ENCODE measurements at places on chromosomes 13 and 19.

DNA sequence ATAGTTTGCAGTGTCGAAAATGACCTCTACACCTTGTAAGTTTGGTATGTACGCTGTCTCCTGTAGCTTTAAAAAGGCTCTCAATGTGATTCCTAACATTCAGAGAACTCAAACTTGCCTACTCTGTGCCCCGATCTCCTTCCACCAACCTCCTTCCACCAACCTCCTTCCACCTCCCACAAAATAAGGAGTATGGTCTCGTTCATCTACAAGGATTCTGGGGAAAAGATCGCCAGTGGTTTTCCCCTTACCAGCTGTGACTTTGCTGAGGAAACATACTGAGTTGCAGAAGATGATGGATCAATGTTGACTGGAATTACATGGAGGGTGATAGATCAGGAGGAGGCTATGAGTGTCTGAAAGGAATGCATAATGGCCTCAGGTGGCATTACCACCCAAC, 16.0 kb downstream of the MYO16 start:
- DNase-seq, result no peak

DNA sequence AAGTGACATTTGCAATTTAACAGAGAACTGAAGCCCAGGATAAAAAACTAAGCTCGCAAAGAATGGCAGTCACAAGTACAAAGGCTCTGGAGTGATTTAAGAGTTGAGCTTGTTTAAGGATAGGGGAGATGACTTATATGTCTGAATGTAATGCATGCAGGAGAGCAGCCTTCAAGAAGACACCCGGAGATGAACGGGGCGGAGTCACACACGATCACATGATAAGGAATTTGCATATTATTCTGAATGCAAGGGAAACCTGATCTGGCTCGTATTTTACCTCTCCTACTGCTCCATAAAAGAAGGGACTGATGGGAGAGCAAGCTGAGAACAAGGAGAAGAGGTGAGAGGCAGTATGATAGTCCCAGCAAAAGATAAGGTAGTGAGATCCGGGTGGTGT, 12.9 kb downstream of the TBC1D4 start:
- no peak for DNase-seq

- no peak for DNase-seq
Measured at GRCh38 chr13:29418026-29418425, 177.5 kb downstream of the SLC7A1 start.

- no peak for DNase-seq
Measured at GRCh38 chr19:6711078-6711361, 9.4 kb downstream of the C3 start.

DNA sequence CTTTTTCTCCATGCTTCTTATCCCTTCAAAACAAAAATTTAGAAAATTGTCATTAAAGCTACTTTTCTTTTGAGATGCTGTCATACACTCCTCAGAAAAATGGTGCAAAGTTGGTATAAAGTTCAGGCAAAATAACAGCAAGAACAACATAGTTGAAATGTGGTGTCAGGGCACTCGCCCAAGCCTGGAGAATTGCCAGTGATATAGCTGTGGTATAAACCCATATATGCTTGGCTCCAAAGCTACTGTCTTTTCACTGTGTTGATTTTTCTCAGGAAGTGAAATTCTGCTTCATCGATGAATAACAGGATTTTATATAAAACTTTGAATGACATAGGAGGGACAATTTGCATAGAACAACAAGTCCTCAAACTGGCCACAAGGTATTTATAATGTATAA, 2532.9 kb downstream of the PCDH9 start:
- no peak for DNase-seq

GRCh38 chr19:1273263-1274041, 1.9 kb upstream of the FAM174C start:
- DNase-seq, result no peak

DNA sequence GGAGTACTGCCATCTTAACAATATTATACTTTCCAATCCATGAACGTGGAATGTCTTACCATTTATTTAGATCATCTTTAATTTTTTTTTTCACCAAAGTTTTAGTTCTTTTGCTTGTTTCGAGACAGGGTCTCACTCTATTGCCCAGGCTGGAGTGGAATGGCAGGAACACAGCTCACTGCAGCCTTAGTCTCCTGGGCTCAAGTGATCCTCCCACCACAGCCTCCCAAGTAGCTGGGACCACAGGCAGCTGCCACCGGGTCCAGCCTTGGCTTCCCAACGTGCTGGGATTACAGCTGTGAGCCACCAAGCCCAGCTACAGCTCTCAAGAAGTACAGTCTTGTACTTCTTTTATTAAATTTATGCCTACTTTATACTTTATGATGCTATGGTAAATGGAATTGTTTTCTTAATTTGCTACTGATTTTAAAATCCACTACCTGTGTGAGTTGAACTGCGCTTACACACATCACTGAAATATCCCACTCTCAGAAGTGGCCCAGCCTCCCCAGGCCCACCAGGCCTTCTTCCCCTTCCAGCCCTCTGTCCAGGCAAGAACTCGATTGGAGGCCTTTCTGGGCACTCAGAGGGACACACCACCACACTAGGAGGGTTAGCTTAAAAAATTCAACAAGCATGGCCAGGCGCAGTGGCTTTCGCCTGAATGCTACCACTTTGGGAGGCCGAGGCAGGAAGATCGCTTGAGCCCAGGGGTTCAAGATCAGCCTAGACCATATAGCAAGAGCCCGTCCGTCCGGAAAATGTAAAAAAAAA, 1.0 kb upstream of the PGLS start:
- DNase-seq, result no peak

DNA sequence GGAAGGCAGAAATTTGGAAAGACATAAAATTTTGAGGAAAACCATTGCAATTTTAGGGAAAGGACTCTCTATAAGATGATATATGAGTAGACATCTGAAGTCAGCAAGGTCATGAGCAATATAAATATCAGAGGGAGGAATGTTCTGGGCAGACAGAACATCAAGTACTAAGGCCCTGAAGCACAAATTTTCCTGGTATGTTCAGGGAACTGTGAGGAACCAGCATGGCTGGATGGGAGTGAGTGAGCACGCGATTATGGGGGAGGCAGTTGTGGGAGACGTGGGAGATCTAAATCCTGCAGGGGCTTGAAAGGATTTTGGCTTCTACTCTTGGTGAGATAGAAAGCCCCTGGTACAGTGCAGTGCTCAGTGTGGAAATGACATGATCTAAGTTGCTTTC, 112.0 kb downstream of the TBC1D4 start:
- no peak for DNase-seq

- no peak for DNase-seq
Measured at GRCh38 chr13:33575378-33575777, 242.6 kb upstream of the RFC3 start.

DNA sequence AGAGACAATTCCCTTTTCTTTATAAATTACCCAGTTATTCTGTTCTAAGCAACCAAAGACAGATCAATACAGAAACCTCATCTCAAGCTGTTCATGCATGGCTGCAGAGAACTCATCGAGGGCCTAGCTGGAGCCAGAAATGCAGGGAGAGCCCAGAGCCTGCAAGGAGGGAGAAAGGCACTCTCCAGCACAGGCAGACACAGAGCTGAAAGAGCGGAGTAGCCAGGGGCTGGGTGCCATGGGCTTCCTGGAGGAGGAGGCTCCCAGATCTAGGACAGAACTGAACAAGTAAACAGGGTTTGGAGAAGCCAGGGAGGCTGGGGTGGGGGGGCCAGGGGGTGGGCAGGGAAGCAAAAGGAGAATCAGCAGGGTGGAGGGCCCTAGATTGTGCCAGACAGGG, 144.2 kb upstream of the ZNF507 start:
- DNase-seq, result no peak

DNA sequence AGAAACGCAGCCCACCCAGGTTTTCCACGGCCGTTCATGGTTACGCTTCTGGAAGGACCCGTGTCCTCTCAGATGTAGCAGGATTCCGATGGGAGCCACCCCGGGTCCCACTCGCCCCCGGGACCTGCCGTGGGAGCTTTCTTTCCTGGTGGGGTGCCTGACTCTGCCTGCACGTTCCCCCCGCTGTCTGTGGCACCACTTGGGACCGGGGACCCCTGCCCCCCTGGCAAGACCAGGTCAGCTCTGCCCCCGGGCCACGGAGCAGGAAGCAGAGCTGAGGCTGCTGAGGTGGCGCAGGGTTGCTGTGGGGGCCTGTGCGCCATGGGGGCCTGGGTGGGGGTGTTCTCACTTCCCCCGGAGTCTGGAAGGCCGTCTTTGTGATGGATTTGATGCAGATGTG, 12.1 kb downstream of the CSNK1G2 start:
- DNase-seq, result no peak

DNA sequence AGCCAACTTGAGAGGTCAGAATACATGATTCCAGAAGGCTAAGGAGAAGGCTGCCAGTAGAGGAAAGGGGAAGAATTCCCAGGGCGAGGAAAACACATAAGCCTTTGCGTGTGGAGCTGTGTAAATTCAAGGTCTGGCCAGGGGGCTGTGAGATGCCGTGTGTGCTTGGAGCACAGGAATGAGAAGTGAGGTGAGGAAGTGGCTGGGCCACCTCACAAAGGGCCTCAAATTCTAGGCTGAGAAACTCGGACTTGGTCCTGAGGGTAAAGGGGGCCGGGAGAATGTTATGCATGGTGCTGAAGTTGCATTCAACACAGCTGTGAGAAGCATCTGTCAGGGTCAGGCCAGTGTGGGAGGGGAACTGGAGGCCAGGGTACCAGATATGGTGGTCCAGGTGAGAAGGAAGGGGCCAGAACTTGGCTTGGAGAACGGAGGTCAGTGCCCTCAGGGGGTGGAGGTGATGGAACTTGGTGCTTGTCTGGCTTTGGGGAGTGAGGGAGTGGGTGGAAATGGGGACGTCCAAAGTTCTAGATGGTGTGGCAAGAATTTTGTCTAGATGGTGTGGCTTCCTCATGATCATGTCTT, 4.9 kb upstream of the ZNF580 start:
- DNase-seq, result no peak

GRCh38 chr13:113374511-113375175, 10.7 kb upstream of the GRTP1 start:
- DNase-seq, result no peak

DNA sequence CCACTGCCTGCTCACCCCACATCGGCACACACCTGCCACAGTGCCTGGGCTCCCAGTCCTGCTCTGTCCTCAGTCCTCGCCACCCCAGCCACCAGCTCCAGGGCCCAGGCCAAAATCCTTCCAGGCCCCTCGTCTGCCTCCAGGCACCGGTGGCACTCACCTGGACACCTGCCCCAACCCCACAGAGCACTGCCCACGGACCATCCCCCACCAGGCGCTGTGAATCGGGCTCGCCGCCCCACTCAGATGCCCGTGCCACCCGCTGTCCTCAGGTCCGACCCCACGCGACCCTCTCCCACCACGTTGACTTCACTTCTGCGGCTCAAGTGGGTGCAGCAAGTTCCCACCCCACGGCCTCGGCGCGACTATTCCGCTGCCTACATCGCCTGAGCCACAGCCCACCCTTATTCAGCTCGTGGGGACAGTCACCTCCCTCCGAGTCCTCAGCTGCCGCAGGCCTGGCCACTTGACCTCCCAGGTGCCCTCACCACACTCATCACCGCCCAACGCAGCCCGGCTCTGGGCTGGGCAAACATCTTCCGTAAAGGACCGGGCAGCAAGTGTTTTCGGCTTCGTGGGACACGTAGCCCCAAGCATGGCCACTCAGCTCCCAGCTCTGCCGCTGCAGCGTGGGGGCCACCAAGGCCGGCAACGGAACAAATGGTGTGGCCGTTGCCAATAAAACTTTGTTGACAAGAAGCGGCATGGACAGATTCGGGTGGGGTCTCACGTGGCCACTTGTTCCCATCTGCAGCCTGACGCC, 5.7 kb downstream of the PIP5K1C start:
- DNase-seq, result no peak

DNA sequence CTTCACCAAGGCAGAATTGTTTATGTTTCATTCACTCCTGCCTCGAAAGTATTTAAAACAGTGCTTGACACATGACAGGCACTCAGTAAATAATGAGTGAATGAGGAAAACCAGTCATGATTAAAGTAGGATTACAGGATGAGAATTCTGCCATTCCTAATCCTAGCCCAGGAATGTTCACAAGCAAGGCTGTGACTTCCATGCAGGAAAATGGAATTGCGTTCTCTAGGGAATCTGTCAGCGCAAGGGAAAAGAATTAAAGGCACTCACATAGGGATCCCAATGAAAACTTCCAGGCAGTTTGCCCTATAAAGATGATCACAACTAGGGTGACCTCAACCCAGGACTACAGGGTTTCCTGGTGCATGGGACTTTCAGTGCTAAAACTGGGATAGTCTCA, 143.4 kb downstream of the CYSLTR2 start:
- no peak for DNase-seq

DNA sequence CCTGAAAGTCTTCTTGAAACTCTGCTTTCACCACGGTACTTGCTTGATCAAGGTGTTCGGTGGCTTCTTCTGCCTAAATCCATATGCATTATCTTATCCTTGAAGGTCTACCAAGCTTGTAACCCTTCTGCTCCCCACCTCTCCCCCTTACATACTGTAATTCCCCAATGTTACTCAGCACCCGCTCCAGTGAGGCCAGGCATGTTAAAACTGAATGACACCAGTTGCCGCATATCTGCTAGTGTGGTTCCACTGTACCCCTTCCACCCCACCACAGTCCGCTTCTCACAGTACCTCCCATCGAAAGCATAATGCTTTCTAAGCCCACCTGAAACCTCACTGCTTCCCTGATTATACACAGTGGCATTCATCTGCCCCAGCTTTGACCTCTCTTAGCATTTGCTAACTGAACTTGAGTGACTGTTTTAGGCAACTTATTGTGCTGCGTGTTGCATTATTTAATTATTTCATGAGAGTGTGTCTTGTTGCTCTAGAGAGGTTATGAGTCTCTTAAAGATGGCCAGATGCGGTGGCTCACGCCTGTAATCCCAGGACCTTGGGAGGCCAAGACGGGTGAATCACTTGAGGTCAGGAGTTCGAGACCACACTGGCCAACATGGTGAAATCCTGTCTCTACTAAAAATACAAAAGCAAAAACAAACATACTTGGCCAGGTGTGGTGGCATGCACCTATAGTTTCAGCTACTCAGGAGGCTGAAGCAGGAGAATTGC, 87.6 kb upstream of the MBNL2 start:
- DNase-seq, result no peak

- no peak for DNase-seq
Measured at GRCh38 chr13:60229708-60230272, 66.1 kb upstream of the DIAPH3 start.

- no peak for DNase-seq
Measured at GRCh38 chr19:55598034-55598433, 1.3 kb downstream of the FIZ1 start.

GRCh38 chr13:98930151-98930591, 47.7 kb downstream of the DOCK9 start:
- DNase-seq, result no peak

DNA sequence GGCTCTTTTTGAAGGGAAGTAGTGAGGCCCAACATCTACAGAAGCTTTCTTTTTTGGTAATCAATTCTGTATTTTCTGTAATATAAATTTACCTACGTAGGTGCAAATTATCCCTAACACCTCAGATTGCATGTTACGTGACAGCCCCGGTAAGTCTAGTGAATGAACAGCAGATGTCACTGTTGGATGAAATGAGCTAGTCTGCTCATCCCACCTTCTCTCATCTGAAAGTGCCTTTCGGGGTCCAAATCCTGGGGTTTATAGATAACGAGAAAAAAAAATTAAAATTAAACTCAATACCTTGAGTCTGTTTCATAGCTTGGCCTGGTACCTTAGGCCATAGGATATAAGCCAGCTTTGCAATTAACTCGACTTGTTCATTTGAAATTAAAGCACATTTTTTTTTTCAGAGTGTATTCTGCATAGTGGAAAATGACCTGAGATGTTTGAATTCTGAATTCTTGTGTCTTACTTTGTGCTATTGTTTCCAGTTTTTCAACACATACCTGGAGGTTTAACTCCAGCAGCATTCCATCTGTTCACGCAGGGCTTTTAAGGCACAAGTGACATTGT, 548.2 kb downstream of the GPC5 start:
- no peak for DNase-seq

GRCh38 chr13:63492604-63493003, 2077.0 kb upstream of the PCDH20 start:
- no peak for DNase-seq
